ENCODE measurements at places on chromosomes 5 and 9. TPM values are rescaled to one million over a fixed set of nuclear protein-coding genes. Genes with fewer than 3 reads are reported as not detected.
A peak's percentile ranks its signal among the peaks of the same experiment; 100 is the strongest.

GRCh38 chr5:141870228-141870627 is 8.0 kb downstream of the PCDH1 start:
- no peak for DNase-seq

GRCh38 chr9:71726723-71727122 is 41.6 kb downstream of the CEMIP2 start:
- no peak for DNase-seq

DNA sequence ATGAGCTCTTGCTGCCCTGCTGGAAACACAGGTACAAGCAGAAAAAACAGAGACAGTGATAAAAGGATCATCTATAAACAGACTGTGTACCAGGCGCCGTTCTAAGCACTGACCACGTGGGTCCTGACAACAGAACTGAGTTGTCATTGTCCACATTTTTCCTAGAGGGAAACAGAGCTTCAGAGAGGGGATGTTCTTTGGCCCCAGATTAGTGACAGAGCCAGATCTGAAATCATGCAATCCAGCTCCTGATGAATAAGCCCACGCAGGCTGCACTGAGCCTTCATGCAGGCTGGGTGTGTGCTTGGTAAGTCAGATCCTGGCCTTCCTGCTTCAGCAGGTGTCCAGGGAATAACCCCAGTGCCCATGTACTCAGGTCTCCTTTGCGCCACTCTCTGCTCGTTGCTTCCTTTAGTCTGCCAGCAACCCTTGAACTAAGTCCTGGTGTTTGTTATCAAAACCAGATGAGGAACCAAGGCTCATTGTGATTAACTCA is 22.8 kb upstream of the TCF7 start:
- no peak for DNase-seq

GRCh38 chr5:57538341-57538955 is 55.8 kb upstream of the ACTBL2 start:
- no peak for DNase-seq

The NUTM2F gene
- not detected for total RNA-seq

GRCh38 chr9:84294241-84294950 is 46.2 kb downstream of the SLC28A3 start:
- no peak for DNase-seq

The ADAMTSL2 gene
- total RNA-seq, result 9.5 TPM

GRCh38 chr9:21450733-21451394 is 10.6 kb downstream of the IFNA1 start:
- no peak for DNase-seq

DNA sequence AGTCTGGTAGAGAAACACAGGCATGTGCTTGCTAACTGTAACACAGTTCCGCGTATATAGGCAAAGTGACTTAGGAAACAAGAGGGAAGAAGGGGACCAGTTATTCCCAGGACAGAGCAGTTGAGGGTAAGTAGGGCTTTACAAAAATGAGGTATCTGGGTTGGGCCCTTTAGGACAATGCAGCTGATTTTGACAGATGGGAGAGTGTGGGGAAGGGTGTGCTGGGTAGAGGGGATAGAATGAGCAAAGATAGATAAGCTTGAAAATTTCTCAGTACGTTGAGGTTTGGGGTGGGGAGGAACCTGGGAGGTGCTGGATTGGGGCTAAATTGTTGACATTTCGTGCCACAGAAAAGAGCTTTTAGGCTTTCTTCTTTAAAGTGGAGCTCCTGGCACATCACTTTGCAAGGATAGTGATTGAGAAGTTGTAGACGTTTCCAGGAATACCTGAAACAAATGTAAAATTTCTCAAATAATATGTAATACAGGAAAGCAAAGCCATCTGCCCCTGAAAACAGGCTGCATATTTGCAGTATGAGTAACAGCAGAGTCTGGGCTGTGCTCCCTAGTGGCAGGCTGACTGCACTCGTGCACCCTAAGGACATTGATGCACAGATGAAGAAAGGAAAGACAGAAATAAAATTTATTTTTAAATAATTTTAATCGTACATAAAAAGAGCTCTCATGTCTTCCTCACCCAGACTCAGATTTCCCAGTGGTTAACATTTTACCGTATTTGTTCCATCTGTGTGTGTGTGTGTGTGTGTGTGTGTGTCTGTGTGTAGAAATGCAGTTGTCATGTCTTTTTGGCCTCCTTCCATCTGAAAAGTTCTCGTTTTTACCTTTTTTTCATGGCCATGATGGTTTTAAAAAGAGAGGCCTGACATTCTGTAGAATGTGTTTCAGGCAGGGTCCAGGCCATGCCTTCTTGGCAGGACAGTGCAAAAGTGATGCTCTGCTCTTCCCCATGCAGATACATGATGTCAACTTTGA is 144.9 kb upstream of the DMRT1 start:
- DNase-seq, result no peak

The GRHPR gene
- total RNA-seq, result 111 TPM

DNA sequence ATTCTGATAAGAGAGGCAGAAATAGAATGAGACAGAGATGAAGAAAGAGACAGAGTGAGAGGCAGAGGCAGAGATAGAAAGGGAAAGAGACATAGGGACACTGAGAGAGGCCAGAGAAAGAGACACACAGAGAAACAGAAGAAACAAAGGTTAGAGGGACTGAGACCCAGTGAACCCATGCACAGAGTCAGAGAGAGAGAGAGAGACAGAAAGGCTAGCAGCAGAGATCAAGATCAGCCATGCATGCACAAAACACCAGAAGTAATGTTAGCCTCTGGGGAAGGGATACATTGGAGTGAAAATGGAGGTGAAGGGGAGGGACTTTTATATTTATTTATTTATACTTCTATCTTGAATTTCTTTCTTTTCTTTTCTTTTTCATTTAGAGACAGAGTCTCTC is 14.1 kb upstream of the SPARC start:
- no peak for DNase-seq

- peak; percentile 73 for DNase-seq
Measured at GRCh38 chr9:110767559-110768063, 99.0 kb downstream of the MUSK start.

DNA sequence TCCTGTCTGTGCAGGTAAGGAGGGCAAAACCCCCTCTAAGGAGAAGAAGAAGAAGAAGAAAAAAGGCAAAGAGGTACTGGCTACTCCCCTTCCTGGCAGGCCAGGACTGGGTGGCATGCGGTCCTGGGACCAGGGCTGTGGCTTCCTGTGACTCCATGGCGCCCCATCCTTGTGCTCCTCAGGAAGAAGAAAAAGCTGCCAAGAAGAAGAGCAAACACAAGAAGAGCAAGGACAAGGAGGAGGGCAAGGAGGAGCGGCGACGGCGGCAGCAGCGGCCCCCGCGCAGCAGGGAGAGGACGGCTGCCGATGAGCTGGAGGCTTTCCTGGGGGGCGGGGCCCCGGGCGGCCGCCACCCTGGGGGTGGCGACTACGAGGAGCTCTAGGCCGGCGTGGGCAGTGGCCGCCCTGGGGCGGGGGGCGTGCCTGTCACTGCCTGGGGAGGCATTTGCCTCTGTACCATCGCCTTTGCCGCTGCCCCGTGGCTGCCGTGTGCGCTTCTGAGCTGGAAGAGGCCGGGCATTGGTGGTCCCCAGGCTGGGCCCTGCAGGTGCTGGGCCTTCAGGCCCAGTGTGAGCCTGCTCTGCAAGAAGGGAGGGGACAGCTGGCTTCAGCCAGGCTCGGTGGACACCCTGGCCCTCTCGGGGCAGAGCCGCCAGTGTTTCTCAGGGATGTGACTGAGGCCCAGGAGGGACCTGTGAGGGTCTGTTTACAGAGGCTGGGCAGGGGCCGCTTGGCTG is 2.0 kb upstream of the AJM1 start:
- DNase-seq, result no peak

DNA sequence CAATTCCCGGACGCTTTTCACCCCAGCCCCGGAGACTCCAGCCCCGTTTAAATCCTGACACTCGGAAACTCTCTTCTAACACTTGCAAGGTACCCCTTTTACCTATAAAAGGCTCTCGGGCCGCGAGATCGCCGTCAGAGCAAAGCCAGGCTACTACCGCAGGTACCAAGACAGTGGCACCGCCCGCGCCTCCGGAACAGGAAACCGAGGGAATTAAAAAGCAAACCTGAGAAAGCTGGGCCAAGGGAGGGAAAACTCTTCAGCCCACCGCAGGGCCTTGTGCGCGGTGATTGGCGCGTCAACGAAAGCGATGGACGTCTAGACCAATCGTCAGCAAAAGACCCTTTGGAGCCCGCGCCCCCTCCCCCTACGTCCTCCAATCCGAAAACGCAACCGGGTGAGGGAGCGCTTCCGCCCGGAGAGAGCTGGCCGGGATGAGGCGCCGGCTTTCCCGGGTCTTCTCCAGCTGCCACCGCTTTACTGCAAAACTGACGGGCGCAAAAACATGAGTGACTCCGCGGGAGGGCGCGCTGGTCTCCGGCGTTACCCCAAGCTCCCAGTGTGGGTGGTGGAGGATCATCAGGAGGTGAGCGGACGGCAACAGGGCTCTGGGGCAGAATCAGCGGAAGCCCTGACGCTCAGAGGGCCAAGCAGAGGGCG is at the start of the genes C5orf22 and DROSHA:
C5orf22 (plus strand) TSS at position 414 of the 660 bp plus-strand sequence; CDS start at position 506, 92 bp downstream.
DROSHA (minus strand) TSS at position 206 of the 660 bp plus-strand sequence. CDS start 3,034 bp downstream, outside the sequence.
- DNase-seq, result peak; percentile 95

DNA sequence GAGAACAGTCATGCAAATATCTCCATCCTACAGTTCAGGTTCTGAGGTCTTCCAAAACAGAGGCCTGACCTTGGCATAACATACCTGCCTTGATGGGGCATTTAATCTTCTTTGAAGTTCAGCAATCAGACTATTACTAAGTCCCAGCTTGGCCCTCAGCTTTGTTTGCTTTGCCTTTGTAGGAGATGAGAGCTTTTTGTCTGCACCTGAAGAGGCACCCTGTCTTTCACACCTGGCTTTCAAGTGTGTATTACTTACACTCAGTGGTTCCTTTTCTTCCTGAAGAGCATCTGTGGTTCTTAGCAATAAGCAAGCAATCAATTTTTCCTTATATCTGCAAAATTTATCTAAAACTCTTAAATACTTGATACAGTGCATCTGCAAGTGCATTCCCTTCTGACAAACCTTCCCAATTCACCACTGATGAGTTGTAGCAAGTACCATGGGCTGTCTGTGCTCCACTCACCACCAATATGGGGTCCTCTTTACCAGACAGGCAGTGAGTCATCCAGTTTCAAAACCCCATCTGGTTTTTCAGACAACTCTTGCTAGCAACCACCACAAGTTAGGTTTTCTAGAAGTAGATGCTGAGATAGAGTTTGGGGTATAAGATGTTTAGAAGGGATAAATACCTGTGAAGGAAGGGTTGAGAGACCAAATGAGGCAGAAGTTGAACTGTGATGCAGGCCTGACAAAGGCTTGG is 100.2 kb downstream of the HINT1 start:
- no peak for DNase-seq

DNA sequence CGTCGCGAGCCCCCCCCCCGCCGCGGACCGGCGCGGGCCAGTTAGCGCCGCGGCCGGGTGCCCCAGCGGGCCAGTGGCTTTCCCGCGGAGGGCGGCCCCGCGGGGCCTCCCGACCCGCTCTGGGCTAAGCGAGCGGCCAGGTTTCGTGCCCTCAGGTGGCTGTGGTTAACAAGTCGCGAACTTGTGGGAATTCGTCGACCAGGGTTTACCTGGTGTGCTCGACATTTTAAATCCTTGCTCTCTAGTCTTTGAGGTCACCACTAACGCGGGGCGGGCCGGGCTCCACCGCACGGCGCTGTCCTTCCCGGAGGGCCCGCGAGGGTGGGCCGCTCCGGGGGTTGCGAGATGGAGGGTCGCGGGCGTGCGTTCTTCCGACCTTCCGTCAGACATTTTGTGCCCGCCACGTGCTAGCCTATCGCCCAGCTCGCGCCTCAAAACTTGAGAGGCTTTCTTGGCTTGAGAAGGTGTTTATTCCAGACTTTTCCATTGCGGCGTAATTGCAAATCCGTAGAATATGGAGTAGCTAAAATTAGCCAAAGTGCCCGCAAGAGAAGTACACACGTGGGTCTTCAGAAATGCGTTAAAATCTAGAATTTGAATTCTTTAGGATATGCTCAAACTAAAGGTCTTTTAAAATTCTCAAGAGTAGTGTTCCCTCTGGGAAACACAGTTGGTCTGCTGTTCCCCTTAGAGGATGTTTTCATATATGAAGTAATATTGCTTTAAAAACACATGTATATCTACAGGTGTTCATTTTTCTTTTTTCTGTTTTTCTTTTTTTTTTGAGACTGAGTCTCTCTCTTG is 2.1 kb downstream of the ANP32B start:
- DNase-seq, result no peak

The KDM4C gene
- total RNA-seq, result 15.3 TPM

The PRR16 gene
- total RNA-seq, result 12.7 TPM

The PRUNE2 gene
- 1.9 TPM for total RNA-seq

The WDR55 gene
- 11.2 TPM for total RNA-seq

The GGTA1 gene
- 27.9 TPM for total RNA-seq

DNA sequence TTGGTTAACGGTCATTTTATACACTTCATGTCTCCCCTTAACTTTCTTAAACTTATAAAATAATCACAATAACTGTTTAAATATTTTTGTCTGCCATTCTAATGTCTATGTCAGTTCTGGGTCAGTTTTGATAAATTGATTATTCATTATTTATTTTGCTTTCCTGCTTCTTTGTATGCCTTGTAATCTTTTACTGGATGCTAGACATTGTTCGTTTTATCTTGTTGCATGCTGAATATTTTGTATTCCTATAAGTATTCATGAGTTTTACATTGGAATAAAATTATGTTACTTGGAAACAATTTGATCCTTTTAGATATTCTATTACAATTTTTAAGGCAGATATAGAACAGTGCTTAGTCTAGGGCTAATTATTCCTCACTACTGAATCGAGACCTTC is 952.0 kb downstream of the NR2F1-AS1 start:
- no peak for DNase-seq

DNA sequence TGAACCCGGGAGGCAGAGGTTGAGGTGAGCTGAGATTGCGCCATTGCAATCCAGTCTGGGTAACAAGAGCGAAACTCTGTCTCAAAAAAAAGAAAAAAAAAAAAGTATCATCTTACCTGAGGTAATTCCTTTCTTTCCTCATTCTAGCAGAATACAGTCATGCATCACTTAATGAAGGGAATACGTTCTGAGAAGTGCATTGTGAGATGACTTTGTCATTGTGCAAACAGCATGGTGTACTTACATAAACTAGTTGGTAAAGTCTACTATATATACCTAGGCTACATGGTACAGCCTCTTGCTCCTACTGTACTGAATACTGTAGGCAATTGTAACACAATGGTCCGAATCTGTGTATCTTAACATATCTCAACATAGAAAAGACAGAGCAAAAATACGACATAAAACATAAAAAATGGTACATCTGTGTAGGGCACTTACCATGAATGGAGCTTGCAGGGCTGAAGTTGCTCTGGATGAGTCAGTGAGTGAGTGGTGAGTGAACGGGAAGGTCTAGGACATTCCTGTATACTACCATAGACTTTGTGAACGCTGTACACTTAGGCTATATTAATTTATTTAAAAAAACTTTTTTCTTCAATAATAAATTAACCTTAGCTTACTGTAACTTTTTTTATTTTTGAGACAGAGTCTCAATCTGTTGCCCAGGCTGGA is 100.4 kb downstream of the GLDC start:
- DNase-seq, result no peak

Data from Right ventricle myocardium inferior (tissue), 1 donor.